ENCODE measurements at places on chromosomes 7 and 10. TPM values are rescaled to one million over a fixed set of nuclear protein-coding genes. Genes with fewer than 3 reads are reported as not detected.

GRCh38 chr10:7230036-7230435 is 180.8 kb downstream of the SFMBT2 start:
- no peak overlapping the region for H3K4me3 ChIP-seq
- H3K27ac ChIP-seq: no peak overlapping the region
- peaks cover 18% of the 10 kb centered on the region for H3K4me1 ChIP-seq
- DNase-seq: no peak
- H3K27me3 ChIP-seq: no peaks in the 10 kb centered on the region
- peaks cover 63% of the 10 kb centered on the region for H3K36me3 ChIP-seq

Gene RALA
- 35.5 TPM for total RNA-seq

Gene SPDYE3
- total RNA-seq: not detected

GRCh38 chr10:71202314-71202713 is 10.1 kb upstream of the UNC5B start:
- no peak for DNase-seq
- no peak overlapping the region for H3K4me3 ChIP-seq
- no peak overlapping the region for H3K27ac ChIP-seq

DNA sequence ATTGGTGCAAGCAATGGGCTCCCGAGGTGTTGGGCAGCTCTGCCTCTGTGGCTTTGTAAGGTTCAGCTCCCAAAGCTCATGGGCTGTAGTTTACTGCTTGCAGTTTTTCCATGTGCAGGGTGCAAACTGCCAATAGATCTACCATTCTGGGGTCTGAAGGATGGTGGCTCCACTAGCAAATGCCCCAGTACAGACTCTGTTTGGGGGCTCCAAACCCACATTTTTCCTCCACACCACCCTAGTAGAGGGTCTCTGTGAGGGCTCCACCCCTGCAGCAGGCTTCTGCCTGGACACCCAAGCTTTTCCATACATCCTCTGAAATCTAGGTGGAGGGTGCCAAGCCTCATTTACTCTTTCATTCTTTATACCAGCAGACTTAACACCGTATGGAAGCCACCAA is 17.4 kb upstream of the ZNF37A start:
- no peaks in the 10 kb centered on the region for H3K27me3 ChIP-seq
- no peak for DNase-seq
- H3K4me3 ChIP-seq: no peak overlapping the region
- H3K36me3 ChIP-seq: no peaks in the 10 kb centered on the region

Gene FGL2
- total RNA-seq: 1.7 TPM

- H3K4me3 ChIP-seq: no peak overlapping the region
- H3K36me3 ChIP-seq: peaks cover 4% of the 10 kb centered on the region
- no peak overlapping the region for H3K27ac ChIP-seq
- H3K4me1 ChIP-seq: peaks cover 25% of the 10 kb centered on the region
- H3K27me3 ChIP-seq: no peaks in the 10 kb centered on the region
Observed at GRCh38 chr10:35387768-35388167, 51.5 kb downstream of the CCNY start.

GRCh38 chr10:50226610-50227009 is 24.7 kb downstream of the ASAH2 start:
- H3K27me3 ChIP-seq: peaks cover 37% of the 10 kb centered on the region
- peaks cover 3% of the 10 kb centered on the region for H3K4me1 ChIP-seq
- no peak for DNase-seq
- H3K4me3 ChIP-seq: no peak overlapping the region
- no peak overlapping the region for H3K27ac ChIP-seq
- no peaks in the 10 kb centered on the region for H3K36me3 ChIP-seq

- H3K27ac ChIP-seq: no peak overlapping the region
- no peak overlapping the region for H3K4me3 ChIP-seq
- H3K36me3 ChIP-seq: no peaks in the 10 kb centered on the region
- no peak for DNase-seq
- H3K4me1 ChIP-seq: no peaks in the 10 kb centered on the region
Observed at GRCh38 chr7:120060281-120060680, 212.7 kb upstream of the KCND2 start.

Gene TRIM50
- not detected for total RNA-seq

GRCh38 chr7:123494193-123494796 is 40.1 kb downstream of the IQUB start:
- H3K36me3 ChIP-seq: no peaks in the 10 kb centered on the region
- H3K27me3 ChIP-seq: peaks cover 6% of the 10 kb centered on the region
- no peak overlapping the region for H3K4me3 ChIP-seq
- DNase-seq: peak; percentile 73
- no peak overlapping the region for H3K27ac ChIP-seq

- no peak overlapping the region for H3K27ac ChIP-seq
- H3K27me3 ChIP-seq: no peaks in the 10 kb centered on the region
- no peaks in the 10 kb centered on the region for H3K4me1 ChIP-seq
- DNase-seq: no peak
Observed at GRCh38 chr7:93245525-93246432, 13.6 kb downstream of the VPS50 start.

- H3K4me3 ChIP-seq: no peak overlapping the region
- H3K27ac ChIP-seq: no peak overlapping the region
- H3K36me3 ChIP-seq: peaks cover 11% of the 10 kb centered on the region
- H3K27me3 ChIP-seq: peaks cover 9% of the 10 kb centered on the region
Observed at GRCh38 chr7:150335774-150336112, 5.7 kb downstream of the RARRES2 start.

- no peak overlapping the region for H3K4me3 ChIP-seq
- no peaks in the 10 kb centered on the region for H3K27me3 ChIP-seq
- H3K4me1 ChIP-seq: peaks cover 45% of the 10 kb centered on the region
- peak; percentile 54 for DNase-seq
- peaks cover 42% of the 10 kb centered on the region for H3K36me3 ChIP-seq
Observed at GRCh38 chr10:21737106-21737505, 203.1 kb downstream of the MLLT10 start.
